Tibial nerve (tissue), 4 donors: ENCODE measurements at places on chromosomes 7 and 10.

GRCh38 chr7:129218514-129219062 lies 6.2 kb upstream of the AHCYL2 start:
- no peak overlapping the region for H3K27ac ChIP-seq
- H3K4me1 ChIP-seq: no peaks in the 10 kb centered on the region
- DNase-seq: peak; percentile 80

DNA sequence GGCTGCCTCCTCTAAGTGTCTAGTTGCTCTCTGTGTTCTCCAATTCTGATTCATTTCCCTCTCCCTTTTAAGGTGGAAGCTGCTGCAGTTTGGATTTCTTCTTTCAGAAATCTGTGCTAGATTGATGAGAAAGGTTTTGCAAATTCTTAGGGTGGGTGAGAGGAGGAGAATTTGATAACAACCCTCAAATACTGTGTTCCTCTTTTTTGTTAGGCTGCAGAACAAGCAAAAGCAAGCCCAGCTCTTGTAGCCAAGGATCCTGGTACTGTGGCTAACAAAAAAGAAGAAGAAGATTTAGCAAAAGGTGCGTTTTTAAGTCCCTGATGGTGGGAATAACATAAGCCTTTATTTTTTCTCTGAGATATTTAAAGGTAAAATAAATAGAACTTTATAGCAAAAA lies 49.1 kb downstream of the STAM start:
- DNase-seq: no peak
- no peaks in the 10 kb centered on the region for H3K27me3 ChIP-seq
- H3K4me3 ChIP-seq: no peak overlapping the region
- H3K27ac ChIP-seq: no peak overlapping the region
- H3K36me3 ChIP-seq: no peaks in the 10 kb centered on the region

- peaks cover 12% of the 10 kb centered on the region for H3K4me1 ChIP-seq
- no peak overlapping the region for H3K4me3 ChIP-seq
- peak; percentile 45 for DNase-seq
- H3K27me3 ChIP-seq: no peaks in the 10 kb centered on the region
Observed at GRCh38 chr7:151038951-151039849, 9.1 kb upstream of the ASIC3 start.

GRCh38 chr7:18330548-18330947 lies 165.0 kb upstream of the HDAC9 start:
- no peak overlapping the region for H3K27ac ChIP-seq
- H3K4me1 ChIP-seq: no peaks in the 10 kb centered on the region
- no peak overlapping the region for H3K4me3 ChIP-seq
- H3K36me3 ChIP-seq: no peaks in the 10 kb centered on the region
- no peaks in the 10 kb centered on the region for H3K27me3 ChIP-seq
- DNase-seq: no peak
